NCI-H2171 treated with DMSO at 0.1 percent for 48 hours (cell line): ENCODE measurements at places on chromosomes 6 and 20.

- DNase-seq = no peak
These were observed 38.6 kb upstream of the HFE start for GRCh38 chr6:26048590-26048989.

- peak; percentile 72 for DNase-seq
These were observed 12.9 kb upstream of the TBC1D22B start for GRCh38 chr6:37244430-37245310.

DNA sequence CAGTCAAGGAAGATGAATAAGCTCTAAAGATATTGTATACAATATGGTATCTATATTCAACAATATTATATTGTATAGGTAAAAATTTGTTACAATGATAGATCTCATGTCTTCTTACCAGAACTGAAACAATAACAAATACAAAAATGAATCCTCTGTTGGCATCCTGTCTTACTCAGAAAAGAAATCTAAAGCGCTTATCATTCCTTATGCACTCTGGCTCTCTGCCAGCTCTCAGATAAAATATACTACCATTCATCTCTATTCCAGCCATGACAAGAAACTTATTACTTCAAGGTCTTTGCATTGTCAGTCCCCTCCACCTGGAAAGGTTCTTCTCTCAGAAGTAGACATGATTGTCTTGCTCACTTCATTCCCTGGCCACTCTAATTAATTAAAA, 138.6 kb downstream of the THEMIS start:
- no peak for DNase-seq

- peak; percentile 73 for DNase-seq
These were observed 102.6 kb downstream of the IBTK start for GRCh38 chr6:82144852-82145340.

DNA sequence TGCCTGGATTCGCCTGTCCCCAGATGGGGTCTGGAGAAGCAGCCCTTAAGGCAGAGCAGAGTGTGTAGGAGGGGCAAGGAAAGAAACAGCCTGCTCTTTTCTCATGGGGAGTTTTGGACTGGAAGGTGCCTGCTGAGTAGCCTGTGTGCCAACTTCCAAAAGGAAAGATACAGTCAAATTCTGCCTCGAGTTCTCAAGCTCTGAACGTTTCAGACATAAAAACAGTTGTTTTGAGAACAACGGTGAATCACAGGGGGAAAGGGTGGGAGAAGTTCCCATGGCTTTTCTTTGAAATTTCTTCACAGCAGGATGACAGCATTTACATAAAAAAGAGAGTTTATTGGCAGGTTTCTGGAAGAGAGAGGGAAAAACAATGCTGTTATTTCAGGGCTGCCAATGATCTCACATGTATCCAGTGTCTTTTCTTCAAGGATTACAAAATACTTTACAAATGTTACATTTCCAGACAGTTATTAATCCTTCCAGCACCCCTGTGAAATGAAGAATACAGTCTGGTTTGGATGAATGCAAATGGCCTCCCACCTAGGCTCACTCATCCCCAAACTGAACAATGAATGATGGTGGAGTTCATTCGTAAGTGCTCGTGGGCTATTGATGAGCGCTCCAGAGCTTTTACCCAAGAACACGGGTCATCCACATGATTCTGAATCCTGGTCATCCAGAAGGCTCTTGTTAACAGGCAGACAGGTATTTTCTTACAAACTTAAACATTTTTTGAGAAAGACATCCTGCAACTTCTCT, 33.8 kb upstream of the ECI2 start:
- DNase-seq = no peak

DNA sequence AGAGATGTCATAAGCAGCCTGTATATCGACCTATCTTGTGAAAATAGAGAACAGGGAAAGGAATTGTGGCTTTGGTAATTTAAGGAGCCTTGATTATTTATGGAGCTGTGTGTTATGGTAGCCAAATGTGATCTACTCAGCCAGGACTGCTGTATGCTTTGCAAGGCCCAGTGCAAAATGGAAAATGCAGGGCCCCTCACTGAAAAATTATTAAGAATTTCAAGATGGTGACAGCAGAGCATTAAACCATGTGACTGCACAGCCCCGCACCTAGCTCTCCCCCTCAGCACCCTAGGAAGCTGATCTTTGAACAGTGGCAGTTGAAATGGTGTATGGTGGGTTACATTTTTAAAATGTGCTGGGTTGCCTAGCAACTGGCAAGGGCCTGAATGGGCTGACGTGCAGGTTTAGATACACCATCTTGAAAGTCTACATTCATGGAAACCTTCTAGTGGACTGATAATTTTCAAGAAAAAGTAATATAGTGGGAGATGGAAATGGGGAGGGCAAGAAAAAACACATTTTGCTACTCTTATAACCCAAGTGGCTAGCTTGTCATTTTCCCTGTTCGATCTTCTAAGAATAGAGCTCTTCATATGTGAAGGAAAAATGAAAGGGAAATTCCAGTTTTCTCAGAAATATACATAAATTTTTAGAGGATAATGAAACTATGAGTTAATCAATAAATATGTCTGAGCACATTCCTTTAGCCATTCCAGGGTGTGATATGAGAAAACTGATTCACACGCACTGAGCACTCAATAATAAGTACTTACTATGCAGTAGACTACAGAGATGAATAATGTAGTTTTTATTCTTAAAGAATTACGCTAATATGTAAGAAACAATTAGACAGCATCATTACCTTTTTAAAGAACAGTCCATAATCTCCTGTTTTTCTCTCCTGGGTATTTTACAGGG, 208.0 kb downstream of the ARHGAP18 start:
- DNase-seq = no peak

DNA sequence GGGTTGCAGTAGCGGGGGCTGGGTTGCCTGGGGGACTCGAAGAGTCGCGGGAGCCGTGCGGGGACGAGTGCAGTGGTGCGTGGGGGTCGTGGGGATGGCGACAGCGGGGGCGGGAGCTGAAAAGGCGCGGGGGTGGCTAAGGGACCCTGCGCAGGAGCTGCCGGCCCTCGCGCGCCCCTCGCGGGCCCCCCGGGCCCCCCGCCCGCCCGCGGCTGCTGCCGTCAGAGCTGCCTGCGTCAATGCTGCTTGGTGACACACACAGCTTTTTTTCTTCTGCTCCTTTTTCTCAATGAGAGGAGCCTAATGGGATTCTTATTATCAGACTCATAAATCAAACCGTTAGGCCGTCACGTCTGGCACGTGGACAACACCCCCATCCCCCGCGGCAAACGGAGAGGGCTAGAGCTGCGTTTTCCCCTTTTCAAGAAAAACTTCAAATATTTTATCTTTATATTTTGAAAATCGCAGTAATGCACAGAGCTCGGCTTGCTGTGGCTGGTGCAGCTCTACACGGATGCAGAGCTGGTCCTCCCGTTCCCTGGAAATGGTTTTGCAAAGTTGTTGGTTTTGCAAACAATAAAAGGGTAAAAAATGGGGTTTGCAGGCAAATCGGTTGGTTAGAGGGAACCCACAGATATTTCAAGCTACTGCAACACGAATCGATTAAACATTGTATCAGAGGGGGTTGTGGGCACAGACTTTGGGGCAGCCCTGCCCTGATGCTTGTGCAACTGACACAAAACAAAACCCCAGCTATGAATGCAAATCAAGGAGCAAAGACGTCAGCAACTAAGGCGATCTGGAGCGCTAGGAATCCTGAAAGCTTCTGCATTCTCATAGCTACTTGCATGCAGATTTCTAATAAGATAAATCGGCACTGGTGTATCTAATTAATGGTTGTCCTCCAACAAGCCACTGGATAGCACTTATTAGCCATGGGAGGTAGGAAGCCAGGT, 161.4 kb downstream of the TBXT start:
- peak; percentile 28 for DNase-seq

DNA sequence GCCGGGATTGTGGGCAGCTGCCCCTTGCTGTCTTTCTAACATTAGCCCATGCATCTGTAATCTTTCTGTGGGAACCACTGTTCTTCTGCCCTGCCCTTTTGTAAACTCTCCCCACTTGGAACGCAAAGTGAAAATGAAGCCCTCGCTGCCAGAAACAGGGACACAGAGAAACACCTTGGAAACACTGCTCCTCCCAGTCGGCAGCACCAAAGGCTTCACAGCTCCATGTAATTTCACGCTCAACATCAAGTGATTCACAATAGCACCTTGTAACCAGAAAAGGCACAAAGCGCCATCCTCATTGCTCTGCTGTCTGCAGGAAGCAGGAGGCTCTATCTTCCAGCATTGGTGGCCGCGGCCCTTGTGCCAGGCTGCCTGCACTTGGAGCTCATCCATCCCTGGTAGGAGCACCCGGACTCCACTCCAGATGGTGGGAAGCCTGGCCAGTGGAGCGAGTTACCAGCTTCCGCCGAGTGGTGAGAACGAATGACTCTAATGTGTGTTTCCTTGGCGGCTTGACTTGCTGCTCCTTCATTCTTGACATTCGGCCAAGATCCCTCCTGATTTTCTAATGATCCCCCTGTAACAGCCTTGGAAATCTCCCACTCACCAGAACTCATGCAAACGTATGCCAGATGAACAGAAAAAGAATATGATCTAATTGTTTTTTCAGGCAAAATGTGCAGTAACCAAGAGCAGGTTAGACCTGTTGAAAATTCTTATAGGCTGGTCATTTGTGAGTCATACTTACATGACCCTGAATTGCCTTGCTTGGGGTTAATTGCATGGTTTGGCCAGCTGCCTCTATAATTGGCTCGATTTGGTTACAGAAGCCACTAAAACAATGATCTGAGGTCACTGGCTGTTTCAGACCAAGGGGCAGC, 169.1 kb upstream of the CDYL start:
- DNase-seq = no peak

- DNase-seq = no peak
These were observed 212.4 kb downstream of the GRIK2 start for GRCh38 chr6:101605874-101606273.

DNA sequence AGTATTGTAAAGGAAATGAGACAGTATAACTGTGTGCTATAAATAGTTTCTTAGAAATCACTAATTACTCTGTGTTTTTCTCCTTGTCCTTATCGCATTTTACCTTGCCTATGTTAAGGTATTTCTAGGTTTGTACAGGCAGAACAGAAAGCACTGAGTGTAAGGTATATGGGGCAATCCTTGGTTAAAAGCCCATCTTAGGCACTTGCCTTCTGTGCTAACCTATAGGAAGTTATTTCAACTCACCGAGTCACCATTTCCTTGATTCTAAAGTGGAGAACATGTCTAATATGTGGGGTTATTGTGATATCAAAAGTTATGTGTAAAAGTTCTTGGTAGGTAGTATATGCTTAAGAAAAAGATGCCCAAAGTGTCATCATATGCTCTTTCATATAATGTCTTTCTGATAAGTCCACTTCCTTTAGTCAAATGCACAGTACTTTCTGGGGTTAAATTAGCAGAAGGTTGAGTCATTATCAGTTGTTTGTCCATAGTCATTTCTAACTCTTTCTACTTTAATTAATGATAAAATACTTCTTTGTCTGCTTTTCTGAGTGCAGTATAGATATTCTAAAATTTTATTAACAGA, 276.4 kb downstream of the UTRN start:
- no peak for DNase-seq

DNA sequence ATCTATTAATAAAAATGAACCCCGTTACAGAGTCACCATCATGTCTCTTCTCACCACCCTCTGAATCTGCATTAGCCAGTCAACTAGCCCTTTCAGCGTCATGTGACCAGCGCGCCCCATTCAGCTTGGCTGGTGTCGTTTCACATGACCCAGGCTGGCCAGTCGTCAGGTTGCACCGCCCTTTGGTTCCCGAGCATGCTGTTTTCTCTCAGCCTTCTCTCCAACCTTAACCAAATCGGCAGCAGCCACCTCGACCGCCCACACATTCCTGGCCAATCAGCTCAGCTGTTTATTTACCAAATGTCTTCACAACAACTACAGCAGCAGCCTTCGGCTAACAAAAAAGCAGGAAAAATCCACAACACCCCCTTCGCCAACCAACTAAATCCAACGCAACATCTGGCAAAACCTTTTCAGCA, 5.6 kb downstream of the SRSF3 start:
- DNase-seq = no peak

- no peak for DNase-seq
These were observed 133.2 kb downstream of the SNX5 start for GRCh38 chr20:17835240-17835933.

GRCh38 chr6:135071541-135071940, 16.9 kb upstream of the HBS1L start:
- no peak for DNase-seq

- no peak for DNase-seq
These were observed 151.4 kb downstream of the INSM1 start for GRCh38 chr20:20519269-20519668.

GRCh38 chr20:16111172-16111832, 461.9 kb downstream of the KIF16B start:
- no peak for DNase-seq

DNA sequence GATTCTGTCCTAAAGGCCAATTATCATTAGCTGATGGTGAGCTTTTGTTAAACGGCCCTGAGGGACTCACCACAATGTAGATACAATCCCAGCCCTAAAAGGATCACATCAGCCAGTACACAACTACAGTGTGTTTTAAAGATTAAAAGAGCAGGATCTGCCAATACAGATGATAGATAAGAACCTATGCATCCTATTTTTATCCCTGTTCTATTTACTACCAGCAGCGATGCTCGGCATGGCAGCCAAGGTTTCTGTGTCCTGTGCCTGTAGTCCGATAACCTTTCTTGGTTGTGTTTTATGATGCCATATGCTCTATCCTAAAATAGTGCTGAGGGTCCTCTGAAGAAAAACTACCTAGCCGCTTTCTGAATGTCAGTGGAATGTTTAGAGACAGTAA, 289.4 kb downstream of the PHACTR1 start:
- no peak for DNase-seq

GRCh38 chr20:58702859-58703648, 10.5 kb downstream of the NPEPL1 start:
- DNase-seq = no peak

GRCh38 chr6:170025935-170026750, 264.7 kb downstream of the DLL1 start:
- peak; percentile 76 for DNase-seq

DNA sequence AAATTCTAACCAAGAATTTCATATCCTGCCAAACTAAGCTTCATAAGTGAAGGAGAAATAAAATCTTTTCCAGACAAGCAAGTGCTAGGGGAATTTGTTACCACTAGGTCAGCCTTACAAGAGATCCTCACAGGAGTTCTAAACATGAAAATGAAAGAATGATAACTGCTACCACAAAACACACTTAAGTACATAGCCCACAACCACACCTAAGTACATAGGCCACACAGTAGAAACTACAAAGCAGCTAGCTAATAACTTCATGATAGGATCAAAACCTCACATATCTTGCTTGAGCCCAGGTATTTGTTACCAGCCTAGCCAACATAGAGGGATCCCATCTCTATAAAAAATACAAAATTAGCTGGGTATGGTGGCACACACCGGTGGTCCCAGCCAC, 50.4 kb downstream of the IRAK1BP1 start:
- no peak for DNase-seq
